ENCODE measurements at places on chromosomes 7 and 10.

- no peak for DNase-seq
Observed at GRCh38 chr7:143379611-143380259, 1.4 kb upstream of the ZYX start.

- DNase-seq = no peak
Observed at GRCh38 chr7:108268200-108268820, 138.1 kb upstream of the LAMB4 start.

- peak; percentile 96 for DNase-seq
Observed at GRCh38 chr10:18659125-18659818, at the start of gene ARL5B. TSS of gene ARL5B (plus strand) at chr10:18659431. CDS start at chr10:18659638, 207 bp downstream.

- peak; percentile 89 for DNase-seq
Observed at GRCh38 chr10:21497177-21497807, 28.2 kb downstream of the SKIDA1 start.

DNA sequence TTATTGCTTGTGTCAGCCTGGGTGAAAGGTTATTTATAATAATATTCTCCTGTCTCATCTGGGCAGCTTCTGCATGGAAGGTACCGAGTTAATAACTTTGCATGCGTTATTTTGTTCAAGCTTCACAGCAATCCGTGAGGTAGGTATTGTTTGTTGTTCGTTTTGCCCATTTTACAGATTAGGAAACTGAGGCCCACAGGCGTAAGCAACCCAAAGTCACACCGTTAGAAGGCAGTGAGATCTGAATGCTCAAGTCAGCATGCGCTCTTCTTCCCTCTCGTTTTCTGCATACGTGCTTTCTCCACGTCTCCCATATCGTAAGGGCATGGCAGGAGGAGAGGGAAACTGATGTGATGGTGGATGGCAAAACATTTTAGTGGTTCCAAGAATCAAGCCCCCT, 34.1 kb downstream of the LHPP start:
- DNase-seq = no peak

- peak; percentile 45 for DNase-seq
Observed at GRCh38 chr10:67520924-67521520, 175.0 kb downstream of the CTNNA3 start.

DNA sequence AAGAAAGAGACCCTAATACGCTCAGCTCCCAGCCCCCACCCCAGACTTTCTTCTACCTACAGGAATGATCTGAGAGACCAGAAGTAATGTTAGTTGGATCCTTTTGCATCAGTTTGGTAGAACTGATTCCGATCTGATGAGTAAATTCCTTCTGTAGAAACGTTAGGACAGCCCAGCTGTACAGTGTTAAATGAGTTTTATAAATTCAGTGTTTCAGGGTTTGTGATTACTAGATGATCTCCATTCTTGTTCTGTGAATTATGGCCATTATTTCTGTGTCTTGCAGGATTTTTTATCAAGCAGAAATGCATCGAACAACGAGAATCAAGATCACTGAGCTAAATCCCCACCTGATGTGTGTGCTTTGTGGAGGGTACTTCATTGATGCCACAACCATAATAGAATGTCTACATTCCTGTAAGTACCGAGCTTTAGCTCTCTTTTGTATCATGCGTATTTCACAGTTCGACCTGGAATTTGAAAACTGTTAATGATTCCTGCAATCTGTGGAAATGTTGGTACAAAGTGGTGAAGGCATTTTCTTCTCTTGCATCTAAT, 5.3 kb downstream of the BMI1 start:
- no peak for DNase-seq

- no peak for DNase-seq
Observed at GRCh38 chr7:24767878-24768569, 10.8 kb upstream of the GSDME start.

DNA sequence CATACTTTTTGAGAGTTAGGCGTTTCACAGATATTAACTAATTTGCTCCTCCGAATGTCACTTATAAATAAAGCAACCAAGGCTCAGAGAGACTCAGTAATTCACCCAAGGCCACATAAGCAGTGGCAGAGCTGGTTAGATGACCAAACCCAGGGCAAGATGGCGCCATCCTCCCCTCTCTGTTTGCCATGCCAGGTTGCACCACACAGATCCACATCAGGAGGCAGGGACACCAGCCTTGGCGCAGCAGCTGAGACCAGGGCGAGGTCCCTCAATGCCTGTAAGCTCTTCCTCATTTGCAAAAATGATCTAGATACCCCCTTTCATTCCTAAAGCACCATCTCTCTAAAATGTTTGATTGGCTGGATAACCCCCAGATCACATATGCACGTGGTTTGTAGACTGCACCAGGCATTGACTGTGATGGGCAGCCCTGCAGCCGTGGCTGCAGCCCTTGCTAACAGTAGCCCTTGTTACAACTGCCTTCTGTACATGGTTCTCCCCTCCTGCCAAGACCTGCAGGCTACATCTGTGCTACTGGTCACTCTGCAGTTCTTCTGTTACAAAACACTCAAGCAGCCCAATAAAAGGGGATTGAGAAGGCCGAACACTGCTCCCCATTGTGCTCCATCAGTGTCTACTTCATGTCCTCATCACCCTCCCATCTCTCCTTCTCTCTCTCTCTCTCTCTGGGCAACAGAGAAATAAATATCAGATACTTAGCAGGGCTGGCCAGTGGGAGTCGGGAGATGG, 298.6 kb downstream of the PRPF18 start:
- DNase-seq = peak; percentile 48

GRCh38 chr7:116534790-116535189, 10.0 kb downstream of the CAV1 start:
- no peak for DNase-seq

- DNase-seq = no peak
Observed at GRCh38 chr7:132933072-132933458, 148.8 kb downstream of the CHCHD3 start.

DNA sequence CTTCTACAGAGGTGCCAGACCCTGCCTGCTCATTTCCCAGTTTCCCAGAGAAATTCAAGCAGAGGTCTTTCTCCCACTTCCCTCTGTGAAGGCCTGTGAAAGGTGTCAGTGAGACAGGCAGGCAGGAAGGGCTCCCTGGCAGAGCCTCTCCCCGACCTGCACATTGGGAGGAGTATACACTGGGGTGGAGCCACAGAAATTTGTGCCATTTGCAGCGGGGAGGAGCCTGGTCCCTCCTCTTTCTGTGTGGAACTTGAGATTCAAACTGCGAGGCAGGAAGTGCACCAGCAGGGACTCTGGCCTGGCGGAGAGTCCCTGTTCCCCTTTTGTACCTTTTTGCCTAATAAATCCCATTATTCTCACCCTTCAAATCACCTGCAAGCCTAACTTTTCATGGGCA, 54.6 kb upstream of the OPN4 start:
- DNase-seq = no peak

DNA sequence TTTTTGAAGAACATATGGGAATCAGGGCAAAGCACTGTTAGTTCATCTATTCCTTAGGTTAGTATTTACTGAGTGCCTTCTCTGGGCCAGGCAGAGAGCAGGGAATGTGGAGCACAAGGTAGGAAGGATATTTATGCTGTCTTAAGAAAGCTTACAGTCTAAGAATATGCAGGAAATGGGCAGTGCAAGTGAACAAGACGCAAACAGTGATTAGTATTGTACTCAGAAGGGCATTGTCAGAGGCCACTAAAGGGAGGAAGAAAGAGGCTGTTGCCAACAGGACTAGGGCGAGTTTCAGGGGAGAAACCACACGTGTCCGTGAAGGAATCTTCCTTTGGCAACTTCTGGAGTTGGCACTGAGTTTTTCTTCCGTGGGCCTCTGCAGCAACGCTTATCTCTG, 552.8 kb upstream of the COBL start:
- DNase-seq = no peak

DNA sequence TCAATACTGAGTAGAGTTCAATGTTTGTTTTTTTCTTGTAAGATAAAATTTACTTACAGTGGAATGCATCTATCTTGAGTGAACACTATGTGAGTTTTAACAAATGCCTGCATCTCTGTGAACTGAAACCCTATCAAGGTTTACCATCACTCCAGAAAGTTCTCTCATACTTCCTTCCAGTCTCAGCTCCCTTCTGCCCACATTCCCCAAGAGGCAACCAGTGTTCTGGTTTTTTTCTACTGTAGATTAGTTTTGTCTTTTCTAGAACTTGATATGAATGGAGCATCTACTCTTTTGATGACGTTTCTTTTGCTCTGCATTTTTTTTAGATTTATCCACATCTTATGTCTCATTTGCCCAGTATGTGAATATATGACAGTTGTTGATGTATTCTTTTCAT, 17.1 kb downstream of the WIPI2 start:
- DNase-seq = no peak

GRCh38 chr10:32269343-32270100, 77.4 kb downstream of the EPC1 start:
- DNase-seq = no peak

DNA sequence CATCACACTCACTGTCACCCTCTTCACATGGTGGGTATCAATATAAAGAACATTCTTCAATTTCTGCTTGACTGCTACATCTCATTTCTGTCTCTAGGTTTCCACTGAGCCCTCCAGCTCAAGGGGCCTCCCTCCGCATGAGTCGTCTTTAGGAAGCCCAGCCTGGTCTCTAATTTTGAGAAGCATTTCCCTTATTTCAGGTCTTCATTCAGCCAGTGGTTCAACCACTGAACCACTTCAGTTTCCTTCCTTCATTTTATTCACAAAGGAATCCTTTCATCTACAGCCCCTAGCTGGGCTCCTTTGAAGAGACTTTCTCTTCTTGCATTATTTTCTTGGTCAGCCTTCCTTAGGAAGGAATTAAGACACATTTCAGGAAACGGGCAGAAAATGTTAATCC, 257.4 kb downstream of the KCNMA1 start:
- DNase-seq = no peak

GRCh38 chr10:125010362-125010761, 68.4 kb downstream of the ZRANB1 start:
- no peak for DNase-seq

DNA sequence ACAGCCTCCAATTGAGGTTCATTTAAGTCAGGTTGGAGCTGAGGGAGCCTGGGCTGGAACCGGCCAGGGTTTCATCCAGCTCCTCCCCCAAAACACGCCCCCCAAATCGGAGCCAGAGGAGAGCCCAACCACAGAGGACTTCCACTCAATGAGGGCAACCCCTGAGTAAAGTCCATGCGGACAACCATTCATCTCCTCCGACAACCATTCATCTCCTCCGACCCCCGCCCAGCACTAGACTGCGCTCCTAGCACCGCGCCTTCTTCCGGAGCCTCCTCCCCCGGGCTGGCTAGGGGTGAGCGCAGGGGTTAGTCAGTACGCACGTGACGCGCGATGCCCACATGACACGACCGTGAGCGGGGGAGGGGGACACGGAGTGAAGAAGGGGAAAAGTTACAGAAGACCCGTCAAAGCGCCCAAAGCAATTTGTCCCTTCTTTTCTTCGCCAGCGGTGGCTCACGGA, 1.4 kb downstream of the MAGI2 start:
- DNase-seq = peak; percentile 94

- DNase-seq = no peak
Observed at GRCh38 chr10:12949248-12949647, 52.3 kb downstream of the CCDC3 start.

DNA sequence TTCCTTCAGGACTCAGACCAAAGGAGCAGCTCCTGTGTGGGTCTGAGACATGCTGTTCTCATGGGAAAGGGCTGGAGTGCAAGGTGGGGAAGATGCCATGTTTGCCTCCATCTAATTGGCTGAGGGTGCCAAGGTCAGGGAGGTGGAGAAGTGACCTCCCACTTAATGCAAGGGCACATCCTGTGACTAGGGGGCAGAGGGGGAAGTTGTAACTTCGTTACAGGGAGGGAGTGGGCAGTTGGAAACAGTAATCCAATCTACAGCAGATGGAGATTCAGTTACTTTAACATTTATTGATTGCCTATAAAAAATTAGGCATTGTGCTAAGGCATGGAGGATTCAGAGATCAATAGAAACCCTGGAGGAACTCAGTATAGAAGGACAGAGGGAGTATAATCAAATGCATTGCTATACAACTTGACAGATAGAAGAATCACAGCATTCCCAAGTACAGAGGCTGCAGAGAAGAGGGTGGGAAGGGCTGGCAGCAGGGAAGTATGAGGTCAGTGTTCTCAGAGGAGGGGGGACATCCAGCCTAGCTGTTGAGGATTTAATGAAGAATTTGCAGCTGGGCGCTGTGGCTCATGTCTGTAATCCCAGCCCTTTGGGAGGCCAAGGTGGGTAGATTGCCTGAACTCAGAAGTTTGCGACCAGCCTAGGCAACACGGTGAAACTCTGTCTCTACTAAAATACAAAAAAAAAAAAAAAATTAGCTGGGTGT, 75.9 kb downstream of the CCNY start:
- no peak for DNase-seq

- no peak for DNase-seq
Observed at GRCh38 chr7:8747338-8747737, 313.9 kb downstream of the NXPH1 start.

DNA sequence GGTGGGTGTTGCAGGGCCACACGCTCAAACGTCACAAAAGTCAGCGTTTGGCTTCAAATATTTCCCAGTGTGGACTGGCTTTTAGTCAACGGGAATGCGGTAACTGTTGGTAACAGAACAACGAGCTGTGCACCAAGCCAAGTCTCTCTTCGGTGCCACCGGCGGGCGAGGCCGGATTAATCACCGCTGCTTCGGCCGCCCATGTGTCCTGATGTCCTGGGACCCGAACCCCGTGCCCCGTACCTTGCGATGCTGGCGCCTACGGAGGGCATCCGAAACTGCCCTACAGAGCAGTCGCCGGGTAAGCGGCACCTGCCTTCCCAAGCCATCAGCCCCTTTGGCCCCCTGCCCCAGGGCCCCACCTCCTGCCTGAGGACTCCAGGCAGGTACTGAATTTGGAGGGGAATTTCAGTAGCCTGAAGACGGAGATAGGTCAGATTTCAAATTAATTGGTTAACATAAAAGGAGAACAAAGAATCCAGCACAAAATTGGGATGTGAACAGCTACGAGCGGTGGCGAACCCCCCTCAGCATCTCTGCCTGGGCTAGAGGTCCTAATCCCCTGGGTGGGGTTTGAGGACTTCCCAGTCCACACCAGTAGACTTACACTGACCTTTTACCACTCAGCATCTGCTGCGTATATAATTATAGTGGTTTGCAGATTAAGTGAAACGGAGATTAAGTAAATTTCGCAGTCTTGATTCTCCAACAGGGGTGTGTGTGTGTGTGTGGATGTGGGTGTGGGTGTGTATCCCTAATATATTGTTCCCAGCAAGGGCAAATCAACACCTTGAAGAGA, at the start of gene LRRC72:
TSS of gene LRRC72 (plus strand) at position 84 of the 799 bp plus-strand sequence. CDS start at position 212, 128 bp downstream.
- DNase-seq = no peak

- no peak for DNase-seq
Observed at GRCh38 chr10:62027841-62028501, 126.5 kb downstream of the ARID5B start.

DNA sequence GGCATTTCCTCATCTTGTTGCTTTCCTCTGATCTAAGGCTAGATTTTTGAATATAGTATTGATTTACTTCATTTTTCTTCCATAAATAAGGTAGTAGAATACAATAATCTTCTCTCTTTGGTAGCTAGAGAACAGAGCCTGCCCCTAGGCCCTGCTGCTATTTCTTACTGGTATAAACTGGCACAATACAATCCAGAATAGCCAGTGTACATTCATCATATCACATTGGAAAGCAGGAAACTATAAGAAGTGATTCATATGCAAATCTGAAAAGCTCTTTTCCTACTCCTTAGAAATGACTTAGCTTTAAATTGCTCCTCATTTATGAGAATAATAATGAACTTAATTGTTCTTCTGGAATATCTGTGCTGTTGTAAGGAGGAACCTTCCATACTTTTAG, 100.2 kb downstream of the KCND2 start:
- no peak for DNase-seq
